ENCODE measurements at places on chromosomes 4 and X.

DNA sequence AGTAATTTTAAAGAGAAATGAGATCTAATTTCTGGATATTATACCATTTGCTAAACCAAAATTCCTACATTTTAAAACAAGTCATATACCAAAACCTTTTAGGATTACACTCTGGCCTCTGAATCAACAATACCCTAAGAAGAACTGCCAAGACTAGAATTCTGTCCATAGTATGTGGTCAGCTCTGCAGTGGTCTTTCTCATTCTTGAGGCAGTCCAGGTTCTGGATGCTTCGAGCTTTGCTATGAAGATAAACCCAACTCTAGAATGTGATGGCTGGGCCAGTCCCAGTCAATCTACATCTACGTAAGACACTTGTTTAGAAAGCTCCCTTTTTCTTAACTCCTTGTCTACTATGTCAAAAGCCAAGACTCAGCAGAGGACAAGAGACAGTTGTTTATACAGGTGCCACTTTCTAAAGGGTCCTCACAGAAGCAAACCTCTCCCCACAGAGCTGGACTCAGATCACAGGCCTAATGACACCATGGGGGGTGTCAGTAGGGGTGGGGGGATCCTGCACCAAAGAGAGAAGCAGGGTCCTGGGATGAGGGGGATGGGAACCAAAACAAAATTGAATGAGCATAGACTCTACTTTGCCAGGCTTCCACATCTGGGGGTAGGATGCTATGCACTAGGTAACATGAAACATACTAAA is 63.2 kb downstream of the SH3RF1 start:
- no peak for DNase-seq

DNA sequence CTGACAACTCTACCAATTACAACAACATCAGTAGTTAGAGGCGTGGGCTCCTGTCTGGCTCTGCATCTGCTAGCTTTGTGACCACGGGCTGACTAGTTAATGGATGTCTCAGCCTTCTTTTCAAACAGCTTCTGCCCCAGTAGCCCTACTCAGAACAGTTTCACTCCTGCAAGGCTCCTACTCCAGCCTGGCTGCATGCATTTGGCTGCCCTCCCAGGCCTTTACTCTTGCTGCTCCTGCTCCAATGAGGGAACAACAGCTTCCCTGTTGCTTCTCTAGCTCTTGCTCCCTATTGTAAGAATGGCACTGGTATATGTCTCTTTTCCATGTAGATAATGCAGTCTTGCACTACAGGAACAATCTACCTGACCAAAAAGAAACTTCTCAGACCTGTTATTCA is 93.3 kb downstream of the TTC29 start:
- DNase-seq: no peak

- no peak for DNase-seq
Measured at GRCh38 chr4:156201050-156201449, 247.4 kb upstream of the CTSO start.

DNA sequence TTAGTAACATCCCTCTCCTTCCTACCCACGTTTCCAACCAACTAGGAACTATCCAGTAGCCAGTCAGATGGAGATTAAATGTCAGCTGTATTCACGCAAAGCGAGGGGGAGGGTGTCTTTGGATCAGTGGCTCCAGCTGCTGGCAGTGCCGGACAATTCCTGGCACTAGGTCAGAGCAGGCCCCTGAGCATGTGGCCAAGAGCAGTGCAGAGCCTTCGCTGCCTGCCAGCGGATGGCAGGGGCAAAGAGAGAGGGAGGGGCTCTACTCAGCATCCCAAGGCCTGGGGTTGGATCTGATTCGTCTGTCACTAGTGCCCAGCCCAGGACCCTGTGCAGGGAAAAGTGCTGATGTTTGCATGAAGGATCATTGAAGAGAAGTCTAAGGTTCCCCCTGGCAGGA is 28.7 kb upstream of the JAKMIP1 start:
- DNase-seq: peak; percentile 62

DNA sequence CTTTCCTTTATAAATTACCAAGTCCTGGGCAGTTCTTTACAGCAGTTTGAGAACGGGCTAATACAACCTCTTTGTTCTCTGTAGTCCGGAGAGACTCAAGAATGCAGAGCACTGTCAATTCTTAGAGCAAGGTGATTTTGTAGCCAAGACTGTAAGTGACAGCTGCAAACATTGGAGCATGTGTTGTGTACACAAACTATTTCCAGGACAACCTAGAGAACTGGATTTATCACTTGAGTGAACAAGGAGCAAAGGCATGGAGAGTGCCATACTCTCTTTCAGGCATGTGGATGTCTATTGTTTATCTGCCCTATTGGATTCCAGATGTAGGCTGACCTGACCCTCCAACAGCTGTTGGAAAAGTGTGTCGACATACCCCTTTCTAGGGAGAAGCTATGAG is 153.9 kb downstream of the SPANXN3 start:
- DNase-seq: no peak

GRCh38 chr4:58551676-58552075 is 1441.5 kb upstream of the IGFBP7 start:
- DNase-seq: no peak

DNA sequence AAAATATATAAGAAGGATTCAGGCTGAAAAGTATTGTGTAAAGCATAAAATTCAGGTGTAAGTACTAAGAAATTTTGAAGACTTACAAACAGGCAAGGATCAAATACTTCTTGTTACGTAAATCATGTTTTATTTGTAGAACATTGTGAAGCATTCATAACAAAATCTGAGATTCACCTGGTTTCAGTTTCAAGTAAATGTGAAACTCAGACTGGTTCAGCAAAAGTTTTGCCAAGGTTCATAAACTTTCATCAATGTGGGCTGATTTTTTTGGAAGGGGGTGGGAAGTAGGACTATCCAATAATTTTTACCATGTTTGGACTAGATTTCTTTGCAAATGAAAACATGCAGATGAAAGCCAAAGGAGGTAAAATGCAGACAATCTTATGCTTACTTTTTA is 527.7 kb downstream of the ANKRD50 start:
- no peak for DNase-seq

DNA sequence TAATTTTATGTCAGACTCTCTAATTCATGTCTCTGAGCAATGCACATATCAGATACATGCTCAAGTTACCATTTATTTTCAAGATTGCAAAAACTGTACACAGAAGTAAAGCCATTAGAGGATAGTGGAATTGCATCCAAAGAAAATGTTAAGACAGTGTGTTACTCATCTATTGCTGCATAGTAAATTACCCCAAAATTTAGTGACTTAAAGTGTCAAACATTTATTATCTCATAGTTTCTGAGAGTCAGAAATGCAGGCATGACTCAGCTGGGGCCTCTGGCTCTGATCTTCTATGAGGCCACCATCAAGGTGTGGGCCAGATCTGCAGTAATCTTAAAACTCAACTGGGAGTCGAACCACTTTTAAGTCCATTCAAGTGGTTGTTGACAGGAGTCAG is 275.2 kb downstream of the QDPR start:
- DNase-seq: no peak

GRCh38 chr4:169912996-169913395 is 113.2 kb downstream of the MFAP3L start:
- no peak for DNase-seq

GRCh38 chr4:47741200-47741599 is 96.7 kb downstream of the CORIN start:
- no peak for DNase-seq

DNA sequence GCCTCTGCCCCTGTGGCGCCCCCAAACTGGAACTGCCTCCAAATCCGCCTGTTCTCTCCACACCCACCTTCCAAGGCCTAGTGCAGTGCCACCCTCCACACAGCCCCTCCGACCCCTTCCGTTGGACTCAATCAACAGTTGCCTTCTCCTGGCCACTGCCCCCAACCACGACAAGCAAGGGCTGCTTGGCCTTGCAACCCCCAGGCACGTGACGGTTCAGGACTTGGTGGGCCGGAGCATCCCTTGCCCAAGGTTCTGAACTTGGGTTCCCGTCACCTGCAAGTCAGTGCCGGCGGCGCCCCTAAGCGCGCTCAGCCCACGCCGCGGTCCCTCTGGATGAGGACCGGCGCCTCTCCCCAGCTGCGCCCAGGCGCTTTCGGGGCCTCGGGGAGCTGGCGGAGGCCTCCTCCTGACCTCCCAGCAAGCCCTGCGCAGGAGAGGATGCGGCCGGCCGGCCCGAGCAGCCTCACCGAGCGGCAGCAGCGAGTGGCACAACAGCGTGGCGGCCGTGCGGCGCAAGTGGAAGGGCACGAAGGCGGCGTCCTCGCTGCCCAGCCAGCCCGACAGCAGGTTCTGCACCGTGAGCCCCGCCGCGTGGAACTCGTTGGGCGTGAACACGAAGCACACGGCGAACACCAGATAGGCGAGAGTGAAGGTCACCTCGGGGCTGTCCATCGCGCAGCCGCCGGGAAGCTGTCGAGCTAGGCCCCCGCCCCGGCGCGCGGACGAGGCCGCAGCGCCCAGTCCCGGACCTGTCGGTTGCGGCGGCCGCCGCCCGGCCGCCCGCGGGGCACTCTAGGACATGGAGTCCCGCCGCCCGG is 750 bp downstream of the TMEM129 start:
- DNase-seq: no peak

DNA sequence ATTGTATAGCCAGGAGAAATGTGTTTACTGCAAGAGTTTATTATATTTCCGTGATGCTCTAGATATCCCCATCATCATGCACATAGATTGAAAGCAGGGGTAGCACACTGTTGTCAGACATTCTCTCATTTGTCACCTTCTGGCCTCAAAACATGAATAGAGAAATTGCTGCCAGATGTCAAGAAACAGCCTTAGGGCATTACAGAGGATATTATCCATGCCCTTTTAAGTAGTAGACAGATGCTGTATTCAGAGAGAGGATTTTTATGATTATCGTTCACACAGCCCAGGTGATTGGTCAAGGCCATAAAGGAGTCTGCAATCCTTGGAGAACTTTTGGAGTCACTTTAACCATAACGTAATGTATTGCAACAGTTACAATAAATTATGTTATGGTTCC is 1961.5 kb upstream of the TENM3 start:
- no peak for DNase-seq

DNA sequence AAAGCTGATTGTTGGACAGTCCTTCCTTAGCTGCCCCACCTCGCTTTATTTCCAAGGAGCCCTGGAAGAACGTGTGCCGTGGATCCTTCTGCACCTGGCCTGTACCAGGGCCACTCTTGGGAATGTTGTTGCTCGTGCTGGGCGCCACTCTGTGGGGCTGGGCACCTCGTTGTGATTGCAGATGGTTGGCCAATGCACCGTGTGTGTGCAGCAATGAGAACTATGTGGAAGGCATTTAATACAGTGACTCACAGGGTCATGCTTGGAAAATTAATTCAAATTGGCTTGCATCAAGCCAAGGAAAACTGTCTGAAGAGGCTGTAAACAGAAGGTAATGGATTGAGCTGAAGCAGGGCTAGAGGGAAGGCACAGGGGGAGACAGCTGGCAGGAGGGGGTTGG is 37.0 kb upstream of the CD99L2 start:
- DNase-seq: no peak

DNA sequence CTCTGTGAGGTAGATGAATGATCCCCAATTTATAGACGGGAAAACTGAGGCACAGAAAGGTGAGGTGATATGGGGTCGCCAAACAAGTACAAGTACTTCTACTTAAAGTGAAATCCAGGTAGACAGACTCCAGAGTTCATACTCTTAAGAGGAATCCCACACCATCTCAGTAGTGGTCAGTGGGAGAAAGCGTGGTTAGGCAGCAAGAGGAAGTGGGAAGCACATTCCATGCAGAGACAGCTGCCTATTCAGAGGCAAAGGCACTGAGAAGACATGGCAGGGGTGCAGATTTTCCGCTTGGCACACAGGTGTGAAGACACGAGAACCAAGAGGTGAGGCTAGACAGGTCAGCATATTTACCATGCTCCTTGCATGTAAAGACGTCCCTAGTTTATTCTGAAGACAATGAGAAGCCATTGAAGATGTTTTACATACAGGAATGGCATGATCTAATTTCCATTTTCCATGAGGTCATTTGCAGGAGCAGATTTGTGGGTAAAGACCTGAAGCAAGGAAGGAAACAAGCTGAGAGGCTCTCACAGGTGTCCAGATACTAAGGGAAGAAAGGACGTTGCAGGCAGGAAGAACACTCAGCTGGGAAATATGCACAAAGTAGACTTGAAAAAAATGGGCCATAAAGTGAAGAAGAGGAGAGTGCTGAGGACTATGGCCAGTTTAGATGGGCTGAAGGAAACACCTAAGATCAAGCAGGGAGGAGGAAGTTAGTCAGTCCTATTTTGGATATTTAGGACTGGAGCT is 17.3 kb upstream of the CLNK start:
- DNase-seq: no peak

DNA sequence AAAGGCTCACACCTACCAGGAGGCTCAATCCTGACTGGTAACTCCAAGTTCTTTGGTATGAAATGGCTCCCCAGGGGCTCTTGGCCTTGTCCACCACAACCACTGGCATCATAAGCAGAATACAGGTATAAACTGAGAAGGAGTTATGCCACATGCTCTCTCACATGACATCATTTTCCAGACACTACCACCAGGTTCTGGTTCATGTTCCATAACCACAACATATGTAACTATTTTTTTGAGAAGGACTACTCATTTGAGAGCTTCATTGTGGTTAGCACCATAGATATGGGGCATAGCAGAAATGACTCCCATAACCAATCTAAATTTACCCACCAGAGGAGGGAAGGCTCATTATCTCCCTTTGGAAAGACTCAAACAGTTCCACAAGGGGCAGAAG is 19.6 kb downstream of the PRDM5 start:
- DNase-seq: no peak

DNA sequence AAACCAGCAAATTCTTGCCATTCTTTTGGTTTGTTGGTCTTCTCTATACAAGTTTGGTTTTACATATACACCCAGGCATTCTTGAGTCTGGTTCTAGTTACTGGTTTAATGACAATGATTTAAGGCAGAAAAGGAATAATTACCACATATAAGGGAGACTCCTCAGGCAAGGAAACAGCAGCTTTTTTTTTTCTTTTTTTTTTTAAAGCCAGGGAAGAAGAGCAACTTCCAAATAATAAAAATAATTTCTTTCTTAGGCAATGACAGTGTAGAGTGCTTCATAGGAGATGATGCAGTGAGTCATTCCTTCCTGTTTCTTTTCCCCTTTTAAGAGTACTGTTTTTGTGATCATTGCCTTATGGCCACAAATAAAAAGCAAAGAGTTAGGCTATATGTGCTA is 289.7 kb downstream of the DKK2 start:
- no peak for DNase-seq

- DNase-seq: no peak
Measured at GRCh38 chrX:79138658-79139241, 5.7 kb upstream of the GPR174 start.

DNA sequence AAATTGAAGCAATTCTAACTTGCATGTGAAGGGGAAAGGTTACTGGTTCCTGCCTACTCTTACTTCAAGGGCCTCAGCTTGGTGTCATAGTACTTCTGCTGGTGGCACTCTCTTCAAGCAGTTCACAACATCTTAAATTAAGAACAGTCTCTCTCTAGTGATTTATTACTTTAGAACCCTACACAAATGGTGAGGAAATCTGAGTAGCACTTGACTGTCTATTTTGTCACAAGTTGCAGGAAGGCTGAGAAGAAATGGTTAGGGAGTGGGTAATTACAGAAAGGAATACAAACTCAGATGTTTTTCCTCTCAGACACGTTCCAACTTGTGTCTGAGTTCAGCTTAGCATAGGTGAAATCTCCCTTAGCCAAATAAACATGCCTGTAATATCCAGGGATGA is 242.3 kb upstream of the GRIA3 start:
- no peak for DNase-seq
